ENCODE measurements at places on chromosomes 12 and 14. TPM values are rescaled to one million over a fixed set of nuclear protein-coding genes. Genes with fewer than 3 reads are reported as not detected.

- no peak for DNase-seq
These were observed 5.8 kb downstream of the KTN1 start for GRCh38 chr14:55585854-55586253.

DNA sequence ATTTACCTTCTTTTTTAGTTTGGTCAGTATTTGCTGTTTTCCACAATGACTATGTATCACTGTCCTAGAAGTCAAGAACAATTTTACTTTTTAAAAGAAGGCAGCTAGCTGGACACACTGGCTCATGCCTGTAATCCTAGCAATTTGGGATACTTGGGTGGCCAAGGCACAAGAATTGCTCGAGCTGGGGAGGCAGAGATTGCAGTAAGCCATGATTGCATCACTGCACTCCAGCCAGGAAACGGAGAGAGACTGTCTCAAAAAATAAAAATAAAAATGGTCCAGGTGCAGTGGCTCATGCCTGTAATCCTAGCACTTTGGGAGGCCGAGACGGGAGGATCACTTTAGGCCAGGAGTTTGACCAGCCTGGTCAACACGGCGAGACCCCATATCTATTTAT, 28.3 kb downstream of the MDM1 start:
- no peak for DNase-seq

ZC2HC1C gene
- total RNA-seq, result 2.1 TPM

DNA sequence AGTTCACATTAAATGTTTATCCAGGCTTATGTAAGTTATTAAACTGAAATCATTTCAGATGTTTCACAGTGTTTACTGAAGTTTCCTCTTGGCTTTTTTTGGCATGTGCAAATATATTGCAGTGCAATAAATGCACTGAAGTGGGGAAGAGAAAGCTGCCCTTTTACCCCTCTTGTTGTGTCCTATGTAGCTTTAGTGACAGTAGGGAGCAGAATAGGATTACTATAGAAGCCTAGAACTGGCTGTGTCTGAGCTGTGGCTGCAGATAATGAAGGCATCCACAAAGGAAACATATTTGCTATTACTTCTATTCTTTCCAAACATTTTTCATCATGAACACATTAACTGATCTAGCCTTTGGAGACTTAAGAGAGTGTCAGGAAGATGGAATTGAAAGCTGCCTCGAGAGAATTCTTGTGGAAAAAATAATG, 24.1 kb upstream of the CNTN1 start:
- DNase-seq, result no peak

FAM222A gene
- 0.55 TPM for total RNA-seq

SIRT4 gene
- 2.0 TPM for total RNA-seq

GRCh38 chr12:131104463-131105350, 151.0 kb downstream of the ADGRD1 start:
- peak; percentile 88 for DNase-seq

DNA sequence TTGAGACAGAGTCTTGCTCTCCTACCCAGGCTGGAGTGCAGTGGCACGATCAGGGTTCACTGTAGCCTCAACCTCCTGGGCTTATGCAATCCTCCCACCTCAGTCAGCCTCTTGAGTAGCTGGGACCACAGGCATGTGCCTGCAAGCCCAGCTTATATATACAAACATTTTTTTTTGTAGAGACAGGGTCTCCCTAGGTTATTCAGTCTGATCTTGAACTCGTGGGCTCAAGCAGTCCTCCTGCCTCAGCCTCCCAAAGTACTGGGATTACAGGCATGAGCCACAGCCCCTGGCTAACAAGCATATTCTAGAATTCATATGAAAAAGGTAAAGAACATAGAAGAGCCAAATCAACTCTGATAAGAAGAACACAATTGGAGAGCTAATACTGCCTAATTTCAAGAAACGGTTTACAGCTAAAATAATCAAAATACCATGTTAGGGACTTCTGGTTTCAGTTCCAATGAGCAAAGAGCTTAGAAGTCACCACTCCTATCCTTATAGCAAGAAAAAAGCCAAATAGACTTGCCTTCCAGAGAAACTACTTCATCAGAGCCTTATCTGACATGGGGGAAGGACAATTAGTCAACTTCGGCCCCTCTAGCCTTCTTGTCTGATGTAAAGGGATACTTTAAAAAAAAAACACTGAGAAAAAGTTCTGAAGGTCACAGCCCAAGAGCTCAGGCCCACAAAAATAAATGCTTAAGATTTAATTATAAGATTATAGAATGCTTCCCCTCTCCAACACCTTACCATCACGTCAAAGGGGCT, 37.6 kb downstream of the TMEM116 start:
- no peak for DNase-seq

DCN gene
- not detected for total RNA-seq

LRP1-AS gene
- not detected for total RNA-seq
